ENCODE measurements at places on chromosomes 16 and 17. TPM values are rescaled to one million over a fixed set of nuclear protein-coding genes. Genes with fewer than 3 reads are reported as not detected.

Gene NHERF2
- 107 TPM for total RNA-seq

Gene PTX4
- total RNA-seq = not detected

Gene DCTPP1
- total RNA-seq = 20.4 TPM

Gene CHP2
- total RNA-seq = 22.6 TPM

Gene PRSS36
- total RNA-seq = 4.3 TPM

Gene KRTAP1-5
- not detected for total RNA-seq

Gene AP2B1
- 130 TPM for total RNA-seq

Gene MT1H
- total RNA-seq = not detected

Gene SCGB1C2
- total RNA-seq = not detected

Gene LPO
- not detected for total RNA-seq

Gene CDC42EP4
- total RNA-seq = 98.8 TPM

Gene HAS3
- total RNA-seq = 2.7 TPM

Gene SULT1A4
- 3.3 TPM for total RNA-seq

Gene GAST
- total RNA-seq = not detected

Gene MMP2
- total RNA-seq = 193 TPM

Gene KRTAP4-4
- not detected for total RNA-seq

Gene USP7
- 113 TPM for total RNA-seq

Gene OR2C1
- 0.40 TPM for total RNA-seq

Gene LITAFD
- total RNA-seq = not detected

Gene ATP2A3
- 13.8 TPM for total RNA-seq

Gene CLEC19A
- 0.13 TPM for total RNA-seq

Gene CYBA
- 87.4 TPM for total RNA-seq
